Neural cell (in vitro differentiated cells): ENCODE measurements at places on chromosomes 7 and 10. TPM values are rescaled to one million over a fixed set of nuclear protein-coding genes. Genes with fewer than 3 reads are reported as not detected.

The PRLHR gene
- polyA plus RNA-seq = 0.20 TPM in 1 of 2 replicates, not detected in the other

The AFAP1L2 gene
- 0.88 and 1.2 TPM in 2 replicates for polyA plus RNA-seq

The ANK3 gene
- polyA plus RNA-seq = 93.0 and 114 TPM in 2 replicates

The FAM131B gene
- 45.9 and 58.5 TPM in 2 replicates for polyA plus RNA-seq

The TEX47 gene
- polyA plus RNA-seq = not detected in 2 replicates

The CYP17A1 gene
- polyA plus RNA-seq = not detected in 2 replicates

The NKX1-2 gene
- 0.16 and 0.19 TPM in 2 replicates for polyA plus RNA-seq

The C7orf57 gene
- not detected in 2 replicates for polyA plus RNA-seq

The OR2A42 gene
- polyA plus RNA-seq = not detected in 2 replicates

The TAS2R5 gene
- polyA plus RNA-seq = 5.1 and 9.4 TPM in 2 replicates

The HOXA3 gene
- not detected in 2 replicates for polyA plus RNA-seq

The NKX2-3 gene
- polyA plus RNA-seq = not detected in 2 replicates

The ZFYVE27 gene
- 135 and 151 TPM in 2 replicates for polyA plus RNA-seq

The TACC2 gene
- polyA plus RNA-seq = 17.6 and 19.9 TPM in 2 replicates

The MEST gene
- 136 and 153 TPM in 2 replicates for polyA plus RNA-seq

The TAS2R4 gene
- 2.3 and 2.4 TPM in 2 replicates for polyA plus RNA-seq

The PCLO gene
- polyA plus RNA-seq = 25.5 and 27.4 TPM in 2 replicates

The BRI3 gene
- polyA plus RNA-seq = 55.6 and 57.6 TPM in 2 replicates

The MSMB gene
- not detected in 2 replicates for polyA plus RNA-seq

The OPALIN gene
- polyA plus RNA-seq = not detected in 2 replicates

The TBX20 gene
- not detected in 2 replicates for polyA plus RNA-seq

The AKR1C2 gene
- 162 and 170 TPM in 2 replicates for polyA plus RNA-seq

The KAT6B gene
- polyA plus RNA-seq = 11.5 and 13.3 TPM in 2 replicates

The HK1 gene
- 60.5 and 67.7 TPM in 2 replicates for polyA plus RNA-seq

The GJD4 gene
- polyA plus RNA-seq = not detected in 2 replicates

The LIPJ gene
- 0.15 and 0.16 TPM in 2 replicates for polyA plus RNA-seq

The ABCA13 gene
- polyA plus RNA-seq = 0.20 TPM in 1 of 2 replicates, not detected in the other

The C10orf105 gene
- polyA plus RNA-seq = 0.11 TPM in 1 of 2 replicates, not detected in the other

The OIT3 gene
- polyA plus RNA-seq = not detected in 2 replicates

The GIMAP5 gene
- polyA plus RNA-seq = not detected in 2 replicates

The HOXA10 gene
- polyA plus RNA-seq = not detected in 2 replicates

The GIMAP1 gene
- not detected in 2 replicates for polyA plus RNA-seq

The NYAP1 gene
- polyA plus RNA-seq = 70.1 and 86.6 TPM in 2 replicates

The FGL2 gene
- 0.10 and 0.22 TPM in 2 replicates for polyA plus RNA-seq

The GPRIN2 gene
- polyA plus RNA-seq = 7.1 and 10.5 TPM in 2 replicates

The PNLIPRP3 gene
- not detected in 2 replicates for polyA plus RNA-seq

The SLC13A4 gene
- 1.4 TPM in 1 of 2 replicates, not detected in the other for polyA plus RNA-seq

The SYCE1 gene
- polyA plus RNA-seq = not detected in 2 replicates

The ANKRD61 gene
- polyA plus RNA-seq = not detected in 2 replicates

The EGR2 gene
- 0.46 and 1.7 TPM in 2 replicates for polyA plus RNA-seq

The CPEB3 gene
- 17.9 and 20.0 TPM in 2 replicates for polyA plus RNA-seq

The STEAP1B gene
- 0.51 TPM in 1 of 2 replicates, not detected in the other for polyA plus RNA-seq

The SFTPA1 gene
- polyA plus RNA-seq = not detected in 2 replicates

The ZNF467 gene
- polyA plus RNA-seq = 11.9 and 12.8 TPM in 2 replicates

The FAM180A gene
- not detected in 2 replicates for polyA plus RNA-seq

The PPP1R3C gene
- 0.51 and 0.64 TPM in 2 replicates for polyA plus RNA-seq

The GIMAP2 gene
- polyA plus RNA-seq = not detected in 2 replicates

The A1CF gene
- polyA plus RNA-seq = not detected in 2 replicates

The TEX36 gene
- not detected in 2 replicates for polyA plus RNA-seq

The NPTX2 gene
- 0.98 and 1.4 TPM in 2 replicates for polyA plus RNA-seq

The OR2A5 gene
- not detected in 2 replicates for polyA plus RNA-seq

The MPP7 gene
- polyA plus RNA-seq = 3.7 and 6.1 TPM in 2 replicates

The TFEC gene
- polyA plus RNA-seq = not detected in 2 replicates

The INA gene
- 349 and 379 TPM in 2 replicates for polyA plus RNA-seq

The COL13A1 gene
- polyA plus RNA-seq = 4.7 and 4.9 TPM in 2 replicates

The CYP2W1 gene
- polyA plus RNA-seq = not detected in 2 replicates

The R3HCC1L gene
- 11.1 and 12.8 TPM in 2 replicates for polyA plus RNA-seq
